ENCODE measurements at places on chromosomes 4 and X.

GRCh38 chrX:123277821-123278220 is 93.7 kb downstream of the GRIA3 start:
- no peak for DNase-seq

DNA sequence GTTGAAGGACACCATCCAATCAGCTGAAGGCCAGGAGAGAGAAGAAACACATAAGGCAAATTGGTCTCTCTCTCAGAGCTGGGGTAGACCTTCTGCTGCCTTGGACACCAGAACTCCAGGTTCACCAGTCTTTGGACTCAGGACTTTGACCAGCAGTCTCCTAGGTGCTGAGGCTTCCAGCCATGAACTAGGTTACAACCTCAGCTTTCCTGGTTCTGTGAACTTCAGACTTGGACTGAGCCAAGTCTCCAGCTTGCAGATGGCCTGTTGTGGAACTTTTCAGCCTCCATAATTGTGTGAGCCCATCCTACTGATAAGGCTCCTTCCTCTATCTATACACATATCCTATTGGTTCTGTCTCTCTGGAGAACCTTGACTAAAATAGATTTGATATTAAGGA is 20.6 kb upstream of the BBS12 start:
- no peak for DNase-seq

DNA sequence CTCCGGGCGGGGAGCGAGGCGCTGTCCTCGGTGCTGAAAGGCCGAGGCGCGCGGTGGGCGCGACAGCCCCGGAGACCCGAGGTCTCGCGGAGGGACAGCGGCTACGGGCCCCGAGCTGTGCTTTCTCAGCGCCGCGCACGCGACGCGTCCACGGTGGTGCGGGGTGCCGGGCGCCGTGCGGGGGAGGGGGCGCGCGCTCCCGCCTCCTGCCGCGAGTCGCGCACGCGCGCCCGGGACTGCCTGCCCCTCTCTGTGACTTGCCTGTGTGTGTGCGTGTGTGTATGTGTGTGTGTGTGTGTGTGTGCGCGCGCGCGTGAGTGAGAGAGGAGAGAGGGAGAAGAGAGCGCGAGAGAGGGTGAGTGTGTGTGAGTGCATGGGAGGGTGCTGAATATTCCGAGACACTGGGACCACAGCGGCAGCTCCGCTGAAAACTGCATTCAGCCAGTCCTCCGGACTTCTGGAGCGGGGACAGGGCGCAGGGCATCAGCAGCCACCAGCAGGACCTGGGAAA is at the start of gene GRIA2:
TSS of gene GRIA2 (plus strand) at position 358 of the 511 bp plus-strand sequence. CDS start 315 bp downstream, outside the sequence.
- DNase-seq: peak; percentile 64

- no peak for DNase-seq
Observed at GRCh38 chrX:24479924-24480323, 14.8 kb downstream of the PDK3 start.

GRCh38 chrX:9376111-9376510 is 88.7 kb upstream of the TBL1X start:
- no peak for DNase-seq

DNA sequence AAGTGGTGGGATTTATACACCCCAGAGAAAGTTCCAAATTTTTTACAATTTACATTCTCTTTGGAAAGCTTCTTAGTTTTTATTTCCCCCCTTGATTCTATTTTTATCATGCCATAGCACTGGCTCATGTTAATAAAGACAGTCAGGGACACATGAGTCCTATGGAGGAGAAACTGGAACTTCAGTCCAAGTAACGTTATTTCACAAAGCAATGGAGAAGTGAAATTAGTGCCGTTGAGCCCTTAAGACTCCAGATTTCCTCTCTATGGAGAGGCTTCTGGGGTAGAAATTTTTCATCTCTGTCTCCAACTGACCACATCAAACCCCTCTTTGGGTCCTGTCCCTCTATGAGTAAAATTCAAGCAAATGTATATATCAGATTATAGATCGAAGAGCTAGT is 12.8 kb upstream of the TASL start:
- DNase-seq: no peak

GRCh38 chr4:13059019-13059418 is 425.1 kb downstream of the RAB28 start:
- no peak for DNase-seq

DNA sequence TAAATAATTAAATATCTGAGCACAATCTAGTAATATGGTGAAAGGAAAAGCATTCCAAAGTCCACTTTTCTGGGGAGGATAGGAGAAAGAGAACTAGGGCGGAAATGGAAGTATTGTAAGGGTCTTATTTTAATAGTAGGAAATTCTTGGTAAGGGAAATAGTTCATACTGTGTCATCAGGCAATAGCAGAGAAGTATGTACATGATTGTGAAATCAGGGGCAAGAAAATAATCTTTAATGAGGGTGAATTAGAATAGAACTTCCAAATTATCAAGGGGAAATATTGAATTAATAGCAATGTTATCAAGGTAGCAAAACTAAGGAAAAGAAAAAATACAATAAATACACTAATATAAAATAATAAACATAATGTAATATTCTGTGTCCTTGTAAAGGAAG is 14.8 kb downstream of the GIMD1 start:
- DNase-seq: no peak

GRCh38 chr4:10750714-10751113 is 66.1 kb upstream of the CLNK start:
- no peak for DNase-seq

- DNase-seq: no peak
Observed at GRCh38 chr4:168647646-168648375, 151.0 kb downstream of the PALLD start.

GRCh38 chr4:188409851-188410250 is 270.6 kb downstream of the TRIML1 start:
- no peak for DNase-seq

GRCh38 chrX:31392513-31392912 is 320.7 kb upstream of the FTHL17 start:
- no peak for DNase-seq

DNA sequence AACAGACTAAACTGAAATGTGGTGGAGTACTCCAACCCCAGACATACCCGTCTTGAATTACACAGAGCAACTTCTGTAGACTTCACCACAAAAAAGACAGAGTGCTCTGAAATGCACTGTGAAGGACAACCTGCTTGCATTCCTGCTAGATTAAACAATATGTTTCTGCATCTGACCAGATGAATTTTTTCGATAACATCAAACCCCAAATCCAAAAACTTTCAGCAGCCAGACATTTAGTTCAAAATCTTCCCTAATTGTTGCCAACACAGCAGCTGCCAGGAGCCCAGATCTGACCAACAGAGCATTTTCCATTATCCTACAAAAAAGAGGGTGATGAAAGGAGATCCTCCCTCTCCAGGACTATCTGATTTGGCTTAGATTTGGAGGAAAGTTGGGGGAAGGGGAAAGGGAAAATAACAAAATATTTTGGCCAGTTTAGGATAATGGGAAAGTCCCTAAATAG is 356.5 kb downstream of the PDGFC start:
- peak; percentile 21 for DNase-seq

DNA sequence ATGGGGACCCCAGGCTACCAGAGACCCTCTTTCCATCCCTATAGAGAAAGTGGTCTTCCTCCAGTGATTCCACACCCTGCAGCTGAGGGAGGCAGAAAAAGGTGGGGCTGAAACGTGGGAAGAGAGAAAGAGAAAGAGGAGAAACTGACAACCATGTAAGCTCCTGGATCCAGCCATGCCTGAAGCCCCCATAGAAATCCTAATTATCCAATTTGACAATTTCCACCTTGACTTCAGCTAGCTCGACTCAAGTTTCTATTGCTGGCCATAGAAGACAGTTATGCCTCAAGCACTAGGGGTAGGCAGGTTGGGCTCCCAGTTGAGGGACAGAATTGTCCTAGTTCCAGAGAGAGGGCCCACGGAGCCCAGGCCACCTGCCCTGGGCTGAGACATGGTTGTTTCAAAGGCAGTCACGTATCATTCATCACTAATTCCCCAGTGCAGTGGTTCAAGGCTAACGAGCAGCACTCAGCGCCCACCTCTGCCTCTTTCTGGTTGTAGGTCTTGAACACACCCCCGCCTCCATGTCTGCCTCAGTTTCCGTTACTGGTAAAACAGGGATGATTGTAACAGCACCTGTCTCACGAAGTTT is 39.8 kb upstream of the ASMTL start:
- no peak for DNase-seq

- peak; percentile 18 for DNase-seq
Observed at GRCh38 chr4:41360214-41360920, 103.6 kb downstream of the UCHL1 start.

DNA sequence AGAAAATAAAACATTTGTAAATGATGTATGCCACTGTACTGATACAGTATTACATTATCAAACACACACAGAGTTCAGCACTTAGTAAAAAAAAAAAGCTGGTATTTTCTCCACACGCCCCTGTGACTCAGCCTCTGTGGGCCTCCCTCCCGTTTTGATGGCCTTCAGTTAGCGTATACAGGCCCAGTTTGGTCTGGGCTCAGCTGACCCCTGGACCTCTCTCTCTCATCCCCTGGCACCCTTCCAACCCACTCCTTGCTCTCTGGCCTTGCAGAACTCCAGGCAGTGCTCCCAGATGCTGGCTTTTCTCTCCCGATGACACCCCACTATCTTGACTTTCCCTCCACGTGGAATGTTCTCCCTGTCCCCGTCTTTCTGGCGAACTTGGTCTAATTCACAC is 89.0 kb upstream of the LIMCH1 start:
- DNase-seq: no peak

GRCh38 chr4:120037411-120037810 is 29.2 kb downstream of the MAD2L1 start:
- DNase-seq: no peak

DNA sequence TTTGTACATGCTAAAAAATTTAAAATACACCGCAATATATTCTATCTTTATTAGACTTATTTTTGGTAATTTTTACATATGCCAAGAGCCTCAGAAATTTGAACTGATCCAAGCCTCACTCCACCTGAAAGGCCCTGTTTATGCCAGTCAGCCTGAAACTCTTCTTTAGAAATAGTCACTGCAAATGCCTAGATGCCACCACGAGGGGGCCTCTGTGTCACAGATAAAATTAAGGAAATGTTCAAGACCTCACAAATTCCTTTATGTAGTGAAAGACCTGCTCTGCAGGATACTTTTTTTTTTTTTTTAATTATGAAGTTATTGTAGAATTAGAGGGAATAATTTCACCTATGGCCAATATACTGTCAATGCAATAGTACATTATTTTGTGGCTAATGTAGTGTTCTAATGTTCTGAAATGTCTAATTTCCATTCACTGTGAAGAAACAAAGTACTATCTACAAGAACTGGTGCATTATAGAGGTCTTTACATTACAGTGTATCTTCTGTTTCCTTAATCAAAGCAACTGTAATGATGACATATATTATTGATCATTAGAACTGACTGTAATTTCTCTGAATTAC is 69.8 kb downstream of the DTHD1 start:
- DNase-seq: peak; percentile 1

DNA sequence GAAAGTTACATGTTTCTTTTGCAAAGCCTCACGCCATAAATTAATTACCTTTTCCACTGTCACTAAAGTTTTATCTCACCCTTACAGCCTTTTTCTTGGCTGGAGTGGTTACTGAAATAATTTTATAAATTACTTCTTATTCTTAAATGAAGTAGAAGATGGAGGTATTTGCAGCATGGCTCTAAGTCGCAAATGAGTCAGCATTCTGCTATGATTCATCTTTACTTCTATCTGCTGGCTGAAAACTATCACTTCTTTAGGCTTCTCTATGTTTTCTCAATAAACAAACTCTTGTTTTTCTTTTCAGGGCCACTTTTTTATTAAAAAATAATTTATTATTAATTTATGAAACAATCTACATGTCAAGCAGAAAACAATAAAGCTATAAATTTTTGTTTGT is 210.2 kb upstream of the GYPA start:
- DNase-seq: no peak

GRCh38 chr4:14809203-14809602 is 193.1 kb upstream of the CPEB2 start:
- no peak for DNase-seq

- peak; percentile 28 for DNase-seq
Observed at GRCh38 chr4:183905081-183905592, at the start of gene STOX2. TSS of gene STOX2 (plus strand) at chr4:183905307. CDS start at chr4:183906791, 1,484 bp downstream.

- peak; percentile 45 for DNase-seq
Observed at GRCh38 chrX:119654112-119654531, 38.8 kb downstream of the SEPTIN6 start.

- DNase-seq: no peak
Observed at GRCh38 chr4:5976921-5977320, 41.3 kb downstream of the C4orf50 start.

DNA sequence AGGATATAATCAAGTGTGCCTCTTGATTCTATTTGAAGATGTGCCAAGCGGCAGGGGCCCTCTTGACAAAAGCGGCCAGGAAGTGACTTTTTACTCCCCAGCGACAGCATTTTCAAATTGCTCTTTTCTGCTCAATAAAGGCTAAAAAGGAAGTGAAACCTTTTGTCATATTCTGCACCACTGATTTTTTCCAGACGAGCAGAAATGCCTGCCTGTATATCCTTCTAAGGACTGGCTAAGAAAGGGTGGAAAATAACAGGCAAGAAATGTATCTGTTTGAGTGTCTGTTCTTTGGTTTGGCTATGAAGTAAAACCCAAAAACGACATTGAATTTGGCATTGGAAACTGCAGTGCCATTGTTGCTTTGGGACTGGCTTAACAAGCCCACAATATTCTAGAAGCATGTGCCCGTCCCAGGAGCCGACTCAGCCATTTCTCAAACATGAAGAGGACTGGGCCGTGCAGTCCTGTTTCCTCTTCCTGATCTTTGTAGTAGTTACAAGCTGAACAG is 25.4 kb downstream of the TMSB4X start:
- DNase-seq: no peak

Measured in hepatic stellate cell (primary cell).